ENCODE measurements at places on chromosomes 4 and X. TPM values are rescaled to one million over a fixed set of nuclear protein-coding genes. Genes with fewer than 3 reads are reported as not detected.

MAMLD1 gene
- total RNA-seq = 3.1 TPM

DNA sequence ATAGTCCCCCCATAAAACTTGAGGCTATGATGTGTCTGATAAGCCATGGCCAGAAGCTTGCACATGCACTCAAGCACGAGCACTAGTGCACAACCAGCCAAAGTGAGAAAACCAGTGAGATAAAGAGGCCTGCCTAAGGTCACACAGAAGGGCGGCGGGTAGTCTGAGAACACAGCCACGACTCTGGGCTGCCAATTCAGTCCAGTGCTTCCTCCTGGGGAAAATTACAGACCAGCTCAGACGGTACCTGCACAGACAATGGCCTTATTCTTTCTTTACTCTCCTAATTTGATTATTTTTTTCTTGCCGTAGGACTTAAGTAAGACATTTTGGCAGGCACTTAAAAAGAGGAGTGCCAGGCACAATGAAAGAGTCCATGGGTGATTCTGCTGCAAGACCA lies 533.2 kb upstream of the FAT1 start:
- no peaks in the 10 kb centered on the region for H3K27me3 ChIP-seq
- H3K4me3 ChIP-seq = no peak overlapping the region
- H3K4me1 ChIP-seq = no peaks in the 10 kb centered on the region
- H3K27ac ChIP-seq = no peak overlapping the region
- H3K36me3 ChIP-seq = no peaks in the 10 kb centered on the region

AFF2 gene
- total RNA-seq = 14.1 TPM

- no peaks in the 10 kb centered on the region for H3K27me3 ChIP-seq
- H3K36me3 ChIP-seq = no peaks in the 10 kb centered on the region
- no peak for DNase-seq
- H3K27ac ChIP-seq = no peak overlapping the region
- peaks cover under 1% of the 10 kb centered on the region for H3K4me1 ChIP-seq
Observed at GRCh38 chrX:3806630-3807029, 93.2 kb upstream of the PRKX start.

GRCh38 chr4:177161781-177162180 lies 147.9 kb upstream of the NEIL3 start:
- no peak for DNase-seq
- no peak overlapping the region for H3K4me3 ChIP-seq
- H3K27me3 ChIP-seq = no peaks in the 10 kb centered on the region
- no peaks in the 10 kb centered on the region for H3K4me1 ChIP-seq
- no peak overlapping the region for H3K27ac ChIP-seq

SLC7A11 gene
- total RNA-seq = 2.7 TPM

COL4A6 gene
- total RNA-seq = 0.52 TPM

DNA sequence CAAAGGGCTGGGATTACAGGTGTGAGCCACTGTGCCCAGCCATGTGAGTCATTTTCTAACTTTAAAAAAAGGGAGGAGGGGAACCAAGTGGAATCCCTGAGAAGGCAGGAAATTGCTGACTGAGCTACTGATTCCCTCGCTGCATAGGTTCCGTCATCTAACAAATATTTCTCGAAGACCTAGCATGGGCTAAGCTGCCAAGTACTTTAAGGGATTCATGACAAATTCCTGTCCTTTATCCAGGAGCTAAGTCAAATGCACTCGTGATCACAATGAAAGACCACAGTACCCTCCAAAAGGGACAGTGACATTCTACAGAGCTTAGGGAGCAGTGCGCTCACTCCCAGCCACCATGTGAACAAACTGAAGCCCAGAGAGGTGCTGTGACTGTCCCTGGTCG lies 33.2 kb upstream of the MAN2B2 start:
- H3K4me1 ChIP-seq = no peaks in the 10 kb centered on the region
- H3K4me3 ChIP-seq = no peak overlapping the region
- no peaks in the 10 kb centered on the region for H3K27me3 ChIP-seq
- H3K27ac ChIP-seq = no peak overlapping the region
- no peak for DNase-seq

CFP gene
- 11.7 TPM for total RNA-seq

GRCh38 chrX:117038918-117039440 lies 576.2 kb upstream of the CT83 start:
- H3K27me3 ChIP-seq = no peaks in the 10 kb centered on the region
- DNase-seq = no peak
- no peaks in the 10 kb centered on the region for H3K4me1 ChIP-seq

YY2 gene
- total RNA-seq = 7.3 TPM

GRCh38 chr4:174418640-174419212 lies 103.6 kb downstream of the HPGD start:
- no peak overlapping the region for H3K4me3 ChIP-seq
- DNase-seq = no peak
- H3K27ac ChIP-seq = no peak overlapping the region
- H3K36me3 ChIP-seq = no peaks in the 10 kb centered on the region
- H3K4me1 ChIP-seq = peaks cover 12% of the 10 kb centered on the region

IL15 gene
- 9.5 TPM for total RNA-seq

DNA sequence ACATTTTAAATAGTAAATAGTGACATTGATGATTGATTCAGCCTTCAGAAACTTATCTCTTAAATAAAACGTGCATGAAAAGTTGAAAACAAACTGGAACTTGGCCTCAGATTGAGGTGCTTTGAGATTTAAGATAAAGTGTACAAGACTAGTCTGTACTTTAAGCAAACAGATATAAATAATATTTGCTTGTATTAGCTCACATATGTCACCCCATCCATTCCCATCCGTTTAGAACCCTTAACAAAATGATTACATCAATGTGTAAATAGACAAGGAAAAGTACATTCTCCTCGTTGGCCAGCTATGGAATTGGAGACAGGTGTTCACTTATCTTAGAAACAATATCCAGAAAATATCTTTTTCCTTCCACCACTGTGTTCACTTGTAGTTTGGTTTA lies 130.8 kb downstream of the BANK1 start:
- no peak overlapping the region for H3K27ac ChIP-seq
- DNase-seq = no peak
- H3K36me3 ChIP-seq = no peaks in the 10 kb centered on the region
- no peaks in the 10 kb centered on the region for H3K27me3 ChIP-seq
- no peaks in the 10 kb centered on the region for H3K4me1 ChIP-seq
- no peak overlapping the region for H3K4me3 ChIP-seq

DNA sequence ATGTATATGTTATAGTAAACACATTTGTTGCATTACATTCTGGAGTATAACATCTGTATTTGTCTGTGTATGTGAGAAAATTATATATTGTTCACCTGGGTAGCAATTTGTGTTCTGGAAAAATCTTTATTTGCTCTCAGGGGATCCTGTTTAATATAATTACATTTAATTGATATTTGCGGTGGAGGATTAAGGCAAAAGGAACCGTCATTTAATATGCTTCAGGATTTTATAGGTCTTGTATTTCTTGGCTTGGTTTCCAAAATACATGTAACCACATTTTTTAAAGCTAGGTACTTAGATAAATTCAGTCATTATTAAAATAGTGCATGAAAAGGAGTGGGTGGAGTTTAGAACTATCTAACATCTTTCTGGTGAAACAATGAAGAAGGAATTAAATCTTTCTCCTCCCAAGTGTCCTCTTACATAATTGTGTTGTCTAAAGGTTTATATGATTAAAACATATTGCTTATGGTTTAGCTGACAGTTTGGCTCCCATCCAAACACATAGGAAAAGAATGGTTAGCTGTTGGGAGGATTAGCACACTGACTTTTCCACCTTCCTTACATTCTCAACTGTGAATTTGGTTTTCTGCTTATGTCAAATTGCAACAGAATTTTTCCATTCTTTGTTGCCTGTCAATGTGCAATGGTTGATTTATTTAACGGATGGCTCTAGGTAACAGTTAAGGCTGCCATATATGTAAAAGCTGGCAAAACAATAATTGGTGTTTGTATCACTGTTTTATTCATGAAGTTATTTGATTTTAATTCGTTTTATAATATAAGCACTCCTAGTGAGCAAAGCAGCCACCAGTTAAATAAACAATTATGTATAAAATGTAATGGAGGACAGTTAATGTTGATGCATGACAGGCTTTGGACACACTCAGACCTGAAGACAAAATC lies 250.8 kb upstream of the SFRP2 start:
- H3K27ac ChIP-seq = no peak overlapping the region
- no peaks in the 10 kb centered on the region for H3K36me3 ChIP-seq
- H3K4me3 ChIP-seq = no peak overlapping the region
- H3K4me1 ChIP-seq = no peaks in the 10 kb centered on the region
- no peak for DNase-seq
- no peaks in the 10 kb centered on the region for H3K27me3 ChIP-seq

CT83 gene
- not detected for total RNA-seq

DNA sequence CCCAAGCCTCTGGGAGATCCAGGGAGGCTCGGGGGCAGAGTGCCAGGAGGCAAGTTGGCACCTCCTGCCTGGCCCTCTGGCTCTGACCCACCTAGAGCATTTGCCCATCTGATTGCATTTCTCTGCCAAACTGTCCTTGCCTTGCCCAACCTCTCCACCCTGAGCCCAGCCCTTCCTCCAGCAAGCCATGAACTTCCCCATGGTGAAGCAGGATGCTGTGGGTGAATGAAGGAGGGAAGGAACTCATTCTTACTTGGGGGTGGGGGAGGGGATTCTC lies 9.3 kb upstream of the CNGA2 start:
- no peaks in the 10 kb centered on the region for H3K4me1 ChIP-seq
- H3K27me3 ChIP-seq = no peaks in the 10 kb centered on the region
- no peaks in the 10 kb centered on the region for H3K36me3 ChIP-seq
- no peak overlapping the region for H3K4me3 ChIP-seq
- DNase-seq = no peak

FGD1 gene
- total RNA-seq = 1.8 TPM

IL1RAPL1 gene
- not detected for total RNA-seq

GRCh38 chr4:169256101-169256612 lies 14.6 kb downstream of the SH3RF1 start:
- no peaks in the 10 kb centered on the region for H3K36me3 ChIP-seq
- no peak for DNase-seq
- H3K27me3 ChIP-seq = no peaks in the 10 kb centered on the region
- no peak overlapping the region for H3K4me3 ChIP-seq
- no peak overlapping the region for H3K27ac ChIP-seq
- peaks cover 86% of the 10 kb centered on the region for H3K4me1 ChIP-seq

DNA sequence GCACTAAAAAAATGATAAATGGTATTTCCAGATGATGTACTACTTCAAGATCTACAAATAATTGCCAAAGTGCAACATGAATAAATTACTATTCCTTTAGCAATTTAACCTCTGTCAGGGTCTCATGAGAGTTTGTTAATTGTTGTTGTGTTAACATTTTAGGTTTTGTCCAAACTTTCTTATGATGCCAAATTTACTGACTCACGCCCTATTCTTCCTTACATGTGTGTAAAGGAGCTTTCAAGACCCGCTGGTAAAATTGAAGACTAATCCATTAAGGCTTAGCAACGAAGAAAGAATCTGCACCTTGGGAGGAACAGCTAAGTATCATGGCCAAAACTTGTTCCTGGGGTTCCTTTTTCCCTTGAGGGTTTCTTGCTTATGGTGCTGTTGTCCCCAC lies 252.7 kb upstream of the JADE1 start:
- no peak overlapping the region for H3K27ac ChIP-seq
- peaks cover 21% of the 10 kb centered on the region for H3K4me1 ChIP-seq
- DNase-seq = no peak
- H3K27me3 ChIP-seq = no peaks in the 10 kb centered on the region
- H3K4me3 ChIP-seq = no peak overlapping the region
- no peaks in the 10 kb centered on the region for H3K36me3 ChIP-seq

REELD1 gene
- 2.1 TPM for total RNA-seq

GPRASP2 gene
- total RNA-seq = 4.2 TPM

DNA sequence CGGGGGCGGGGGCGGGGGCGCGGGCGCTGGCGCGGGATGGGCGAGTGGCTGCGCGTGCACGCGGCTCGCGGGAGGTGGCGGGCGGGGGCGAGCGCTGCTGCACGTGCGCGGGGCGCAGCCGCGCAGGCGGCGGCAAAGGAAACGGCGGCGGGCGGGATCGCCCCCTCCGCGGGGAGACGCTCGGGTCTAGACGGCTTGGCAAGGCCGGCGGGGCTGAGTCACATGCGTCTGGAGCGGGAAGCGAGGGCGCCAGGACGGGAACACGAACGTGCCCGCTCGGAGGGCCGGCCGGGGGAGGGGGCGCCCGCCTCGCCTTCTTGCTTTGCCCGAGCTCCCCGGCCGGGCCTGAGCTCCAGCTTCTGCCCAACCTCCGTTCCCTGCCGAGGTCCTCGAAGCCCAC lies 4.3 kb upstream of the HAUS7 start:
- peak overlapping the region; percentile 37 for H3K4me3 ChIP-seq
- no peaks in the 10 kb centered on the region for H3K36me3 ChIP-seq
- H3K4me1 ChIP-seq = peaks cover 16% of the 10 kb centered on the region

DNA sequence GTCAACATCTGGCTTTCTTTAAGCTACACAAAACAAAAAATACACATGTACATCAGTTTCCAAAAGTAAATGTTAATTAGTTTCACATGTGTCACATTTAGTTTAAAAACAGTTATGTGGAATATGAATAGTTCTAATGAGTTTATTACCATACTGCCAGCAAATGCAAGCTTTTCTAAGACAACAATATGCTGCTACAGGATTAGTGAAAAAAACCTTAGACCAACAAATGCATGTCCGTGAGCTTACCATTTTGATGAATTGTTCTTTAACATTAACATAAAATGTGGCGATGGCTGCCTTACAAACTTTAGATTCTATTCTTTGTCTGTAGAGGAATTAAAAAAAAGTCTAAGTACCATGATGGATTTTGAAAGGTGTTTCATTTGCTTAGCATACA lies 31.8 kb downstream of the CENPU start:
- no peaks in the 10 kb centered on the region for H3K27me3 ChIP-seq
- no peaks in the 10 kb centered on the region for H3K36me3 ChIP-seq
- DNase-seq = no peak
- no peak overlapping the region for H3K27ac ChIP-seq
- H3K4me3 ChIP-seq = no peak overlapping the region

DNA sequence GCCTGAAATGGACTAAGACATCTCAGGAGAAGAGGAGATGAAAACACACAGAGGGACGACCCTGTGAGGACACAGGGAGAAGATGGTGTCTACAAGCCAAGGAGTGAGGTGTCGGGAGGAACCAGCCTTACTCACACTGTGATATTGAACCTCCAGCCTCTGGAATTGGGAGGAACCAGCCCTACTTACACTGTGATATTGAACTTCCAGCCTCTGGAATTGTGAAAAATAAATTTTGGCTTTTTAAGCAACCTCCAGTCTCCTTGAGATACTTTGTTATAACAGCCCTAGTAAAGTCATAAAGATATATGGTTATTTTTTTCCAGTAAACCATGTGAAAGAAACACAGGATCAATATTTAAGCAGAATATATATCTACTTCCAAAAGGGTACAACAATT lies 76.5 kb downstream of the DHRSX start:
- no peak overlapping the region for H3K27ac ChIP-seq
- no peaks in the 10 kb centered on the region for H3K27me3 ChIP-seq
- no peaks in the 10 kb centered on the region for H3K4me1 ChIP-seq
- no peaks in the 10 kb centered on the region for H3K36me3 ChIP-seq
- DNase-seq = no peak
- H3K4me3 ChIP-seq = no peak overlapping the region

GRCh38 chr4:94819371-94820168 lies 61.8 kb downstream of the BMPR1B start:
- H3K4me1 ChIP-seq = no peaks in the 10 kb centered on the region
- no peak overlapping the region for H3K27ac ChIP-seq
- no peak overlapping the region for H3K4me3 ChIP-seq
- no peaks in the 10 kb centered on the region for H3K27me3 ChIP-seq

- no peaks in the 10 kb centered on the region for H3K36me3 ChIP-seq
- no peaks in the 10 kb centered on the region for H3K4me1 ChIP-seq
- H3K4me3 ChIP-seq = no peak overlapping the region
- no peak overlapping the region for H3K27ac ChIP-seq
- DNase-seq = no peak
- H3K27me3 ChIP-seq = no peaks in the 10 kb centered on the region
Observed at GRCh38 chr4:42515156-42515884, 118.0 kb downstream of the SHISA3 start.

BMP2K gene
- total RNA-seq = 49.3 TPM
